Fibroblast of skin of right biceps (primary cell): ENCODE measurements at places on chromosomes 2 and 18.

- no peak for DNase-seq
Observed at GRCh38 chr2:62313449-62314227, 117.7 kb downstream of the B3GNT2 start.

DNA sequence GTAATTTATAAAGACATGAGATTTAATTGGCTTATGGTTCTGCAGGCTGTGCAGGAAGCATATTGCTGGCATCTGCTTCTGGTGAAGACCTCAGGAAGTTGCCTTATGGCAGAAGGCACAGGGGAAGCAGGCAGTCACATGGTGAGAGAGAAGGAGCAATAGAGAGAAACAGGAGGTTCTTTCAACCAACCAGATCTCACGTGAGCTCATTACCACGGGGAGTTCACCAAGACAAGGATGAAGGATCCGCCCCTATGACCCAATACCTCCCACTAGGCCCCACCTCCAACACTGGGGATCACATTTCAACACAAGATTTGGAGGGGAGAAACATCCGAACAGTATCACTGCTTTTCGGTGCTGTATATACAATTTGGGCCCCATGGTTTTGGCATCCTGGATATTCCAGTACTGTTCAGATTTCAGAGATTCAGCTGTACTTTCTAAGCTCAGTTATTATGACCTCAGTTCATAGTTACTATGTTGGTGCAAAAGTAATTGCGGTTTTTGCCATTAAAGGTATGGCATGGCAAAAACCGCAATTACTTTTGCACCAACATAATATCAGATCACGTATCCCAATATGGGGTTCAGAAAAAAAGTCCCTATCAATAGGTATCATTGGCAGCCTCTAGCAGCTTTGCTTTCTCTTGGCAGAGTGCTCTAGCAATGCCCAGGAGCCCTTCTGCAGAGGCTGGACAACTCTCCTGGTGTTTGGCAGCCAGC, 189.6 kb upstream of the SIX3 start:
- peak; percentile 4 for DNase-seq

GRCh38 chr18:8493141-8493540, 116.1 kb upstream of the RAB12 start:
- no peak for DNase-seq

DNA sequence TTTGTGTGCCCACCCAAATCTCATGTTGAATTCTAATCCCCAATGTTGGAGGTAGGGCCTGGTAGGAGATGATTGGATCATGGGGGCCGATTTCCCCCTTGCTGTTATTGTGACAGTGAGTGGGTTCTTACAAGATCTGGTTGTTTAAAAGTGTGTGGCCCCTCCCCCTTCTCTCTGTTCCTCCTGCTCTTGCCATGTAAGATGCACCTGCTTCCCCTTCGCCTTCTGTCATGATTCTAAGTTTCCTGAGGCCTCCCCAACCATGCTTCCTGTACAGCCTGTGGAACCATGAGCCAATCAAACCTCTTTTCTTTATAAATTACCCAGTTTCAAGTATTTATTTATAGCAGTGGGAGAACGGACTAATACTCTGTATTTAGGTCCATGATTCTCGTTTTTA, 588.1 kb downstream of the DCDC2C start:
- DNase-seq = no peak

GRCh38 chr2:136395582-136395981, 277.6 kb upstream of the CXCR4 start:
- DNase-seq = no peak

DNA sequence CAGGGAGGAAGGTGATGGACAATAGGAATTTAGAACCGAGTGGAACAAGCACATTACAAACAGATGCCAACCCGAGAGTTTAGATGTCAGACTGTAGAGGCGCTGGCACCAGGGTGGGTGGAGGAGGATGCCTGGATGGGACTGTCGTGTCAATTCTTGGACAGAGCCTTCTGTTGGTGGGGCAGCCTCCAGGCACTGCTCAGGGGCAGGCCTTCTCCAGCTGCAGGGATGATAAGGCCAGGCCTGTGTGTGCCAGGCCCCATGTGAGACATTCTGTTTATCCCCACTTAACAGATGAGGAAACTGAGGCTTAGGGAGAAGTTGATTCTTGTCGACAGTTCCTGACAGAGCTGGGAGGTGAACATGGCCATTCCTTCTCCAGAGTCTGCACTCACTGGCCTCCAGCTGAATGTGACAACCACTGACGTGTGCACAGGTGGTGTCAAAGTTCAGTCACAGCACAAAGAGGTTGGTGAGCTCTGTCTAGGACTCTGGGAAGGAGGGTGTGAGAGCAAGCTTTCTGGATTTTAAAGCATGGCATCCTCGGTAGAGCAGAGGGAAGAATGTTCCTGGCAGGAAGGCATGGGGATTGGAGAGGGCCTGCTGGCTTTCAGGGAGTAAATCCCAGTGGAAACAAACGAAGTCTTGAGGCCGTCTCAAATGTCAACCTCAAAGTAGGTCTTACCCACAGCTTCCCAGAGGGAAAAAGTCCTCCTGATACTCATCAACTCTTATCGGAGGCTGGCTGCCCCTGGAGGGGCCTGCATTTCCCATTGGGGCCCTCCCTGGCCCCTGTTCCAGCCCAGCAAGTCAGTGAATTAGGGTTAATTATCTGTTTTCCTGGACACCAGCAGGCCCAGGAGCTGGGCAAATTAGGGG, 52.4 kb downstream of the GLI2 start:
- DNase-seq = no peak
